Fibroblast of skin of left biceps (primary cell): ENCODE measurements at places on chromosomes 7 and 10.

DNA sequence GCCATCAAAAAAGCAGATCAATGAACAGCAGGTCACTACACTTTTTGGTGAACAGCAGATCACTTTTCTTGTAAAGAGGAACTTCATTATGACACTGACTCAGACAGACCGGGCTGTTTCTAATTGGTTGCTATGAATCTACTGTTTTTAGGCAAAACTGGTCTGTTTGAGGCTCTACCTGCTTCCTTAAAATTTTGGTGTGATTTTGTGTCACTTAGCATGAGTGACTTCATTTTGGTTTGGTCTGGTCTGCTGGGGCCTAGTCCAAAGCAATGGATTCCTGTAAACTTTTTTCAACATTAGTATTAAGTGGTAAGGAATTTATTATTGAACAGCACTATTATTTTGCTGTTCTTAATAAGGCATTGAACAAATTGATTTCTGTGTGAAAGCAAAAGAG lies 41.8 kb upstream of the C10orf71 start:
- DNase-seq, result no peak

DNA sequence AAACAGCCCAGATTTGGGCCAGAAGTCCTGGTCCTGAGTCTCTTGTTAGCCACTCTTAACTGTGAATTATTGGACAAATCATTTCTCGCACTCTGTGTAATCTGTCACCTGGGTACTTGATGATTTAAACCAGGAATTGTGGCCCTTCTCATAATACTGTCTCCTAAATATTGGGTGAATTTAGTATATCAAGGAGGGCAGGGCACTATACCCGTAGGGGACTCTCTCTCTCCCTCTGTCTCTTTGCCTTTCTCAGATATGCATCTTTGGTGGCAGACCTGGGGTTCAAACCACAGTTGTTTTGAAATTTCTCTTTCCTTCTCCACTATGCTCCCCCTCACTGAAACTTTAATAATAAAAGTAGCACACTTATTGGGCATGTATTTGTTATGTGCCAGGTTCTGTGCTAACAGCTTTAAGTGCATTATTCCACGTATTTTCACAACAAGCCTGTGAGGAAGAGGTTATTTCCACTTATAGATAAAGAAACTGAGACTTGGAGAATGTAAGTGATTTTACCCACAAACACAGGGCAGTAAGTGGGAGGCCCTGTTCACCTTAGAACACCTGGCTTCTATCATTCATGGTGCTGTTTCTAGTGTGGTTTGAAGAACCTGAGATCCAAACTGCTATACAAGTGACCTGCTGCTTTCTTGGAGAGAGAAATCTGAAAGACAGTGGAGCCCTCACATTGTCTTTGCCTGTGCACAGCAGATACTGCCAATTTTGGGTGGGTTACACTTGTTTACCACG lies 11.8 kb downstream of the FAS start:
- no peak for DNase-seq

DNA sequence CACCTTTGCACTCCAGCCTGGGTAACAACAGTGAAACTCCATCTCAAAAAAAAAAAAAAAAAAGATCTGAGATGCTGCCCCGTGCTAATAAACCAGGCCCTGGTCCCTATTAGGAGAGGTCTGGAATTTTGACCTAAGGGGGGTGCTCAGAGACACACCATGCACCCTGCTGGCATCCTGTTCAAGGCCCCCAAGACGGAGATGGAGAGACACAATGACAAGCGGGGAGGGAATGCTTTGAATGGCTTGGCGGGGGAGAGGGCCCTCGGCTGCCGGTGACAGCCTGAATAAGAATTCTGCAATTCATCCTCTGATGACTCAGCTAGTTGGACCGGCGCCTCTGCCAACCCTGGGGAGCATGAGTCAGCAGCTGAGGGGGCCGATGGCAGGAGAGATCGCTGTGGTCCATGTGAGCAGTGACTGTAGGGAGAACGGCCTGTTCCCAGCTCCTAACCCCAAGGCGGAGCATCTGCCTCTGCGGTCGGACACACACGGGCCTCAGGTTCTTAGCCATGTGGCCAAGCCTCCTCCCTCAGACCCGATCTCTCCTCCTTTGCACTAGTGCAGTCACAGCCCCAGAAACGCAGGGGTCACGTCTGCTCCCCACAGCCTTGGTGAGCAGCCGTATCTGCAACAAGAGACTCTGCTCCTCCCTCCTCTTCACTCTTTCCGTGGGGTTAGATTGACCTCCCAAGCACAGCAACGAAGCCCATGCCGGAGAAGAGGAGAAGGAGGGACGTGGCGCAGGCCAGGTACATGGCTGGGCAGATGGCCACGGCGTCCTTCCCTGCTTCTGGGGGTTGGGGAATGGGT lies 14.9 kb downstream of the TRIM56 start:
- peak; percentile 97 for DNase-seq

GRCh38 chr10:131644289-131644688 lies 256.5 kb upstream of the PPP2R2D start:
- DNase-seq, result no peak

GRCh38 chr10:33047655-33048054 lies 89.6 kb upstream of the ITGB1 start:
- DNase-seq, result no peak

DNA sequence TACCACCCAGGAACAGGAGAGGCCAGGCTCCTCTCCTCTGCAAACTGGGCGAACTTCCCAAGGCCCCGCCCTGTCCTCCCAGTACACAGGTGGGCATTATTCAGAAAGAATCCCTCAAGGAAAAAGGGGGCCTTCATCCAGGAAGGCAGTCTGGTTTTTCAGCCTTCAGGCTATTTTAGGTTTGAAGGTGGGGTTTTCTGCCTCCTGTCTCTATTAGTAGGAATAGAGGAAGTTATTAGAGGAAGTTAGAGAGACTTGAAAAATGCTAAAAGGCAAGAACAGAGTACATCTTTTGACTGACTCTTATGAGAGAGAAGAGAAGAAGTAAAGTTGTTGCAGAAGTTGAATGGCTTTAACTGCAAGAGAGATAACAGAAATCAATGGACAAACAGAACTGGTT lies 250.9 kb upstream of the SORCS1 start:
- no peak for DNase-seq

DNA sequence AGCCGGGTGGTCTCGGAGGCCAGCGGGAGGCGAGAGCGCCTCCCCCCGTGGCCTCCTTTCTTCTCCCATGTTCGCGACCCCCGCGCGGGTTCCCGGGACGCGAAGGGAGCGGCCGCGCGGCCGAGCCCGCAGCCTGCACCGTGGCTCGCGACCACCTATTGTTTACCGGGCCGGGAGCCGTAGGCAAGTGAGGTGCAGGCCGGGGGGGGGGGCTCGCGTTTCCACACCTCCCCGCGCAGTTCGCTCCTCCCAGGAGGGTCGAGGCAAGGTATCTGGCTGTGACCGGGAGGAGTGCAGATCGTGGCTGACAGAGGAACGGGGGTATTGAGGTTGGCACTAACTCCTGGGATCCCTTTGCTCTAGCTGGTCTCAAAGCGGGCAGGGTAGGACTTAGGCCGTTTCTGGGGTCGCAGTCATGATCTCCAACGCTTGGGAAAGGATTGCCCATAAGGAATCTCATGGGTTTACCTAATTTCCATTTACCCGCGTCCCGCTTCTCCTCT lies 734 bp downstream of the PTPN12 start:
- no peak for DNase-seq

- DNase-seq, result no peak
Observed at GRCh38 chr7:128035712-128036111, 4.5 kb upstream of the LRRC4 start.

GRCh38 chr10:124688889-124689670 lies 55.1 kb downstream of the FAM53B start:
- DNase-seq, result no peak

GRCh38 chr10:49089557-49090188 lies 25.6 kb downstream of the VSTM4 start:
- DNase-seq, result no peak

- DNase-seq, result no peak
Observed at GRCh38 chr10:80540981-80541750, 3.5 kb downstream of the SH2D4B start.

GRCh38 chr10:106631016-106631702 lies 533.3 kb downstream of the SORCS1 start:
- DNase-seq, result no peak

- no peak for DNase-seq
Observed at GRCh38 chr7:50667789-50668226, 102.6 kb upstream of the DDC start.

GRCh38 chr10:131636841-131637724 lies 263.7 kb upstream of the PPP2R2D start:
- DNase-seq, result no peak

DNA sequence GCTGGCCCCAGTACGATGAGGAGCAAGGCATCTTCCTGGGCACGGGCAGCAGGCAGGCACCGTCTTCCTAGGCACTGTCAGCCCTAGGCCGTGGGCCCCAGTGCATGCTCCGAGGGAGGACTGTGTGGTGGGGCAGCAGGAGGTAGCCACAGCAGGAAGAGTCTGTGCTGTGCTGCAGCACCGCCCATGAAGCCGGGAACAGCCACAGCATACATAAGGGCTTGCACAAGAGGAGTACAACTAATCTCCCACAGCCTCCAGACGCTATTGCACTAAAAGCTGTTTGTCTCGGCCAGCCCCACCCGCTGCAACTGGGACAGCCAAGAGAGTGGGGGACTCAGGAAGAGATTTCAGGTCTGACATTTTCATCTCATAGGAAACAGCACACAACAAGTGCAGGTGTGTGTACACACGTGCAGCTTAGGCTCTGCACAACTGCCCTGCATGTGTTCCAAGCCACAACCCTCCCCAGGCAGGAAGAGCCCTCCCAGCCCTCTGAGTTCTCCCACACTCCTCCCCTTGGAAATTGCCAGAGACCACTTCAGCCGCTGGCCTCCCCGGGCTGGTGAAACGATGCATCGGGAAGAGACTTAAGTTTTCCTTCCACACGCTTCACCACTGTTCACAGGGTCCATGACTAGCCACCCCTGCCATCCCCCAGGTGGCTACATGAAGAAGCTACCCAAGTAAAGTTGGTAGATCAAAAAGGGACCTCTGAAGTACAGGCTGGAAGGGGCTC lies 88.1 kb upstream of the DDC start:
- DNase-seq, result no peak

- DNase-seq, result no peak
Observed at GRCh38 chr10:129784291-129784690, 179.8 kb downstream of the EBF3 start.
